Activated T-helper 1 cell treated with Interleukin-2 at 50 U/mL for 16 hours (primary cell): ENCODE measurements at places on chromosomes 6 and 20.

- no peak for DNase-seq
Measured at GRCh38 chr6:156948807-156949206, 171.6 kb downstream of the ARID1B start.

GRCh38 chr6:169174516-169175359 is 78.9 kb downstream of the THBS2 start:
- DNase-seq: no peak

- no peak for DNase-seq
Measured at GRCh38 chr6:4961322-4962168, 42.3 kb downstream of the RPP40 start.

GRCh38 chr20:26276554-26277210 is 580.0 kb upstream of the ZNF337 start:
- DNase-seq: no peak

- no peak for DNase-seq
Measured at GRCh38 chr6:19269341-19269898, 567.8 kb upstream of the ID4 start.

GRCh38 chr6:1287103-1287591 is 24.8 kb upstream of the FOXQ1 start:
- no peak for DNase-seq

GRCh38 chr6:46867411-46867810 is 54.3 kb downstream of the ADGRF5 start:
- no peak for DNase-seq

- no peak for DNase-seq
Measured at GRCh38 chr6:30013291-30013922, 47.7 kb upstream of the POLR1H start.

DNA sequence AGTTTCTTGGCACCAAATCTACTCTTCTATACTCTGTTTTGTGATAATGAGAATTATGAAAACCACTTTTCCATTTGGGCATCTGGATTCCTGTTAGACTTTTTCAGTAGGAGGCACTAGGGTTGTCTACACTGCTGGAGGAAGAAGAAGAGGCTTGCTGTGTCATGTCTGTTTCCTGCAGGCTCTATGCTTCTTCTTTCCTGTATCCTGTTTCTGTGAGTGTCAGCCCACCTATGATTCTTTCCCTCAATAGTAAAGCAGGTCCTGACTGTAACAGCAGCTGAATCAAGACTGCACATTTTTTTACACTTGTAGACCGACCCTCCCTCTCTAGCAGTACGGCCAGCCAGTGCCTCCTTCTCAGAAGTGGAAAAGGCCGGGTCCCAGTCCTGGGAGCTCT is 603.9 kb downstream of the HDGFL1 start:
- DNase-seq: no peak

DNA sequence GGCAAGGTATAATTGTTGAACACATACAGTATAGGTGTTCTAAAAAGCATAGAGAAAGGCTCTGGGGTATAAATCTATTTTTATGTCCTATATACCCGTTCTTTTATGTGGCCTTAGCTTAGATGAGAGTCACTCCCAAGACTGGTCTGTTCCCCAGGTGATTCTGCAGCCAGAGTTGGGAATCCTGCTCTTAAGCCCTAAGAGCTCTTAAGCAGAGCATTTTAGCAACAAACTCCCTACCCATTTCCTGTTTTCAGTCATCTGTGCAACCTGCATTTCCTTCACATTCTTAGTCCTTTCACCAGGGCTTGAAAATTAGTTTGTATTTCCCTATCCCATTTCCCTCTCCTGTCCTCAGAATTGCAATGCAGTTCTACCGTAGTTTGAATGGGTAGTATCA is 166.1 kb downstream of the HS3ST5 start:
- no peak for DNase-seq

- no peak for DNase-seq
Measured at GRCh38 chr6:85360794-85361642, 88.9 kb upstream of the NT5E start.

DNA sequence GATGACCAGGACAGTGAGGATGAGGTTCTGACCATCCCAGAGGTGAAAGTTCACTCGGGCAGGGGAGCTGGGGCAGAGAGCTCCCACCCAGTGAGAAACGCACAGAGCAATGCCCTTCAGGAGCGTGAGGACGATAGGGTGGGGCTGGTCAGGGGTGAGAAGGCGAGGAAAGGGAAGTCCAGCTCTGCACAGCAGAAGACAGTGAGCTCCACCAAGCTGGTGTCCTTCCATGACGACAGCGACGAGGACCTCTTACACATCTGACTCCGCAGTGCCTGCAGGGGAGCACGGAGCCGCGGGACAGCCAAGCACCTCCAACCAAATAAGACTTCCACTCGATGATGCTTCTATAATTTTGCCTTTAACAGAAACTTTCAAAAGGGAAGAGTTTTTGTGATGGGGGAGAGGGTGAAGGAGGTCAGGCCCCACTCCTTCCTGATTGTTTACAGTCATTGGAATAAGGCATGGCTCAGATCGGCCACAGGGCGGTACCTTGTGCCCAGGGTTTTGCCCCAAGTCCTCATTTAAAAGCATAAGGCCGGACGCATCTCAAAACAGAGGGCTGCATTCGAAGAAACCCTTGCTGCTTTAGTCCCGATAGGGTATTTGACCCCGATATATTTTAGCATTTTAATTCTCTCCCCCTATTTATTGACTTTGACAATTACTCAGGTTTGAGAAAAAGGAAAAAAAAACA is 16.6 kb upstream of the SLC22A1 start:
- DNase-seq: no peak
